Left colon (tissue), 2 donors: ENCODE measurements at places on chromosomes 1 and 21.

DNA sequence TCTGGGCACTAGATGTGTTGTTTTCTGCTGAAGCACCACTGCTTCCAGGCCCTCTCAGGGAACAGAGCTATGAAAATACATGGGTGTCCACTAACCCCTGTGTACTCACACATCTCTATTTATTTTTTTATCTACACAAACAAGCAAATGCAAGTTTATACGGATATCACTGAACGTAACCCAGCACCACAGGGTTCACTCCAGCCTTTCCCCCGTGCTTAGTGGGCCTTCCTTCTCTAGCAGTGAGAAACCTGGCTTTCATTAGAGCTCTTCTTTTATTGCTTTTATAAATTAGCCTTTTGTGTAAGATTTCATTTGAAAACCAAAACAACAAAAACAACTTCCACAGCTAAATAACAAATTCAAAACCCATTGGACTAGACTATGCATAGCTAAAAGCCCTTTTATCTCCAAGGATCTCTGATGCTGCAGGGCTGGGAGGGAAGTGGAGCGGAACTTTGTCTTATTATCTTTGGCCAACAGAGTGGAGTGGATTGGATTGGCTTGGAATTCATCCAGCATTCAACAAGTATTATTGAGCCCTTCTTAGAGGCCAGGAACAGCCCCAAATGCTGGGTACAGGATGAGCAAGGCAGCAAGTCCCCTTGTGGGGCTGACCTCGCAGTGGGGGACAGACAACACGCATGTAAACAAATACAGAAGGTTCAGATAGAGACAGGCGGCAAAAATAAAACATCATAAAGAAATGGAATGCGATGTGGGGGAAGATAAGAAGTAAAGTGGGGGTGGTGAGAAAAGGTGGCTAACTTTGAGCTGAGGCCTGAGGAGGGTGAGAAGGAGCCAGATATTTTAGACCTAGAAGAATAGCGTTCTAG is 371.8 kb upstream of the POU3F1 start:
- DNase-seq, result no peak

DNA sequence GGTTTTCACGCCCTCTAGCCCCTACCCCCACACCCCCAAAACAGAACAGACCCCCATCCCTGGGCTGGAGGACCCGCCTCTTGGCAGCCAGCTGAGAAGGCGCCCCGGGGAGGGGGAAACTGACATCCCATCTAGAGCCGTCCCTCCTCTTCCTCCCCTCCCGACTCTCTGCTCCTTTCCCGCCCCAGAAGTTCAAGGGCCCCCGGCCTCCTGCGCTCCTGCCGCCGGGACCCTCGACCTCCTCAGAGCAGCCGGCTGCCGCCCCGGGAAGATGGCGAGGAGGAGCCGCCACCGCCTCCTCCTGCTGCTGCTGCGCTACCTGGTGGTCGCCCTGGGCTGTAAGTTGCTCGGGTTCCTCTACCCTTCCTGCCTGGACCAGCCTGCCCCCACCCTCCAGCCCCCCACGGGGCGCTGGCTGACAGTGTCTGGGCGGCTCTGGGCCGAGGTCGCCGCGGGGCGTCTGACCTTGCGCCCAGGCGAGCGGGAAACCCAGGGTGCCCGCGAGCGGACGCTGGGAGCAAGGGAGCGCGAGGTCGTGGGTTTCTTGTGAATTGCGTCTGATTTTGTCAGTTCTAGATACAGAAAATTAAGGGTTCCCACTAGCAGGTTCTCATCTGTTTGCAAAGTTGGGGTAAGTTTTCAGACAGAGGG is 618 bp downstream of the JAM2 start:
- peak; percentile 27 for DNase-seq

- DNase-seq, result no peak
Measured at GRCh38 chr1:33030575-33030974, 6.1 kb downstream of the AK2 start.

GRCh38 chr1:110672753-110673108 is 2.0 kb downstream of the KCNA3 start:
- DNase-seq, result no peak

DNA sequence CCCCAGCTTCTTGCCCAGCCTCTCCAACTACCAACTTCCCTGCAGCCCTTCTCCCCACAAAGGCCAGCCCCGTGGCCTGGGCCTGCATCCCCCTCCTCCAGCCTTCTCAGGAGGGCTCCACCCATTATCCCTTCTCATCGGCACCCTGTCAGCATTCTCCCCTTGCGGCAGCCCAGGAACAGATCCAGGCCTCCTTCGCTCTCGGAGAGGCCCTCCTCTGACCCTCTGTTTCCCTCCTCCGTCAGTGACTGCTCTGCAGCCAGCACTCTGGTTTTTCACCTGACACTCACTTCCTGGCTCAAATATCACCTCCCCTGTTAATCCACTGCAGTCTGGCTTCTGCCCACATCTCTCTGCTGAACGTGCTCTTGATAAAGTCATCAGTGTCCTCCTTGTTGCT is 17.5 kb downstream of the ADGRB2 start:
- DNase-seq, result no peak

- no peak for DNase-seq
Measured at GRCh38 chr1:203693721-203694120, 67.1 kb downstream of the ATP2B4 start.

DNA sequence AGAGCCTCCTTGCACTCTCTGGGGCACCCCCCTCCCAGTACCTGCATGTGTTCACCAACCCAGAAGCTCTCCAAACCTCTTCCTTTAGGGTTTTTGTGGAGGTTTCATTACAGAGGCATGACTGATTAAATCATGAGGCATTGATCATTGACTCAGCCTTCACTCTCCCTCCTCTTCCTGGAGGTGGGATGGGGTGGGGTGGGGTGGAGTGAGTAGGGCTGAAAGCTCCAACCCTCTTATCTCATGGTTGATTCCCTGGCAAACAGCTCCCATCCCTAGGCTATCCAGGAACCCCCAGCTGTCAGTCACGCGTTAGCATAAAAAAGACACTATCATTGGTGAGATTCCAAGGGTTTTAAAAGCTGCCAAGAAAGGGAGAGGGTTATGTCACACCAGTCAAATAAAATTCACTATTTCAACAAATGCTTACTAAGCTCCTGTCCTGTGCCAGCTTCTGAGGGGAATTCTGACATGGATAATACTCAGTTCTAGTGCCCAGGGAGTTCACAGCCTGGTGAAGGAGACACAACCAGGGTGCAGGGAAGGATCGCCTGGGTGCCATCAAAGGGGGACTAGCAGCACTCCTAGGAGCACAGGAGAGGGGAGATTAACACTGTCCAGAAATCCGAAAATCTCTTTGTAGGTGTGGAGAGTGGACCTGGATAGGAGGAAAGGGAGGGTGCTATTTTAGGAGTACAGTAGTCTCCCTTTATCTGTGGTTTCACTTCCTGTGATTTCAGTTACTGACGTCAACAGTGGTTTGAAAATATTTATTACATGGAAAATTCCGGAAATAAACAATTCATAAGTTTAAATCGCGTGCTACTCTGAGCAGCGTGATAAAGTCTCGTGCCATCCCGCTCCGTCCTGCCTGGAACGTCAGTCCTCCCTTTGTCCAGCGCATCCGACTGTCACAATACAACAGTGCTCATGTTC is 6.8 kb upstream of the IL24 start:
- DNase-seq, result peak; percentile 35

DNA sequence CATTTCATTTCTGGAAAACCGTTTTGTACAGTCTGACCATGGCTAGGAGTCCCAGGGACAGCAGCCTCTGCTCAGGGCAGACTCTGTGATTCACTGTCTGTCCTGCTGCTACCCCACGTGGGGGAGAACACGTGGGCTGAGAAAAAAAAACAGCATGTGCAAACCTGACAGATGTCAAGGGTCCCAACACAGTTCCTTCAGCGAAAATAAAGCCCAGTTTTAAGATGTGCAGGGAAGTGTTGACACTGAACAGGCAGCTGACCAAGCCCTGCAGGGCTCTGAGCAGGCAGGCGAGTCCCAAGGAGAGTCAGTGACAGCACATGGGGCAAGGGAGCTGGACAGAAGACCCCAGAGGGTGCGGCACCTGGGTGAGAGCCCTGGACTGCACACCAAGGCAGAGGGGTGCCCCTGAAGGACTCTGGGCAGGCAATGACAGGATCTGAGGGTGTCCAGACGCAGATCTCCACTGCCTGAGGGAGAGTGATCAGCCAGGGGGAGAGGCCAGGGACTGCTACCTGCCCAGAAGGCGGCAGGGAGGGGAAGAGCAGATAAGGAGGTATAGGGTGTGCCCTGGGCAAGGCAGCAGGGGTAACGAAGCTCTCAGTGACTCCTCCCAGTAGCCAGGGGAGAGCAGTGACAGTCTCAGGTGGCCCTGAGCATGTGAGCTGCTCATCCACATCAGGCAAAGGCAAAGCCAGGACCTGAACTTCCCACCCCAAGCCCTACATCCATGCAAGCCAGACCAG is 5.1 kb upstream of the SPATC1L start:
- DNase-seq, result no peak

DNA sequence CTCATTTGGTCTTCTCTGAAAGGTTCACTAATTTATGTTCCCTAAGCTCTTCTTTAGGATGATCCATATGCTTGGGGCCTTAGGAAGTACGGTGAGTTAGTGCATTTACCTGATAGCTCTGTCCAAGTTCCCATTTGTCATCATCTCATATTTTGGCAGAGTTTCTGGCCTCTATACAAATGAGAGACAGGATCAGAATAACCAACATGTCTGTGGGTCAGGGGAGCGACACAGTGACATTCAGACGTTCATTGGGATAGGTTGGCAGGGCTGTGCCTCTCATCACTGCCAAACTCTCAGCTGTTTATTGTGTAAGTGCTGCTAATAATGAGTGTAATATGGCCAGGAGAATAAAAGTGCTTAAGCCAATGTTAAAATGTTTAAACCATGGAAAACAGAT is 561.1 kb upstream of the ZRANB2 start:
- DNase-seq, result no peak

DNA sequence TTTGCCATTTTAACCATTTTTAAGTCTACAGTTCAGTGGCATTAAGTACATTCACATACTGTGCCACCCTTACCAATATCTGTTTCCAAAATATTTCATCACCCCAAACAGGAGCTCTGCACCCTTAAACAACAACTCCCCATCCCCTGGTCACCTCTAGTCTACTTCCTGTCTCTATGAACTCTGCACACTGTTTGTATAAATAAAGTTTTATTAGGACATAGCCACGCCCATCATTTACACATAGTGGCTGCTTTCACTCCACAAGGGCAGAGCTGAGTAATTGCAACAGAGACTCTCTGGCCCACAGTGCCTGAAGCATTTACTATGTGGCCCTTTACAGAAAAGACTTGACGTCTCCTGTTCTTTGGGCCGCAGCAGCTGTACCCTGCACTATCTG is 30.1 kb downstream of the KCNAB2 start:
- no peak for DNase-seq

DNA sequence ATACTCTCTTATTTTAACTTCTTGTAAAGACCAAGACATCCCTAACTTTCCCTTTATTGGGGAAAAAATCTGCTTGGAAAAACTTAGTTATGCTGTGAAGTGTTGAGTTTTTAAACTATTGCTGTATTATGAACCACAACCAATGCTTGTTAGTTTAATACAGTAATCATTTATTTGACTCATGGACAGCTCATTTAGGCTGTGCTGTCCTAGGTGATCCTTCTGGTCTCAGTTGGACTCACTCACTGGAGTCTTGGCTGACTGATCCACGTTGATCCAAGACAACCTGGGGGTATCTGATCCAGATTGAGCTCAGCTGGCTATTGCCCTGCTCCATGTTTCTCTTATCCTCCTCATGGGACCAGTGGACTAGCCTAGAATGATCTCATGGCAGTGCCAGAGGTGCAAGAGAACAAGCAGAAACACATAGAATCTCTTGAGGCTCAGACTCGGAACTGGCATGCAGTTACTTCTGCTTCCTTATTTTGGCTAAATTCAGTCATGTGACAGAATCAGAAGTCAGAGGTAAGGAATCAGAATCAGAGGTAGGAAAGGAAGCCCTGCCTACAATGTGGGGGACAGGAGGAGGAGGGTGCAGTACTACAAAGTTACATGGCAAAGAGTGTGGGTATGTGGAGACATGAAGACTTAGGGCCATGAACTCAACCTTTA is 156.5 kb downstream of the FGGY start:
- no peak for DNase-seq

DNA sequence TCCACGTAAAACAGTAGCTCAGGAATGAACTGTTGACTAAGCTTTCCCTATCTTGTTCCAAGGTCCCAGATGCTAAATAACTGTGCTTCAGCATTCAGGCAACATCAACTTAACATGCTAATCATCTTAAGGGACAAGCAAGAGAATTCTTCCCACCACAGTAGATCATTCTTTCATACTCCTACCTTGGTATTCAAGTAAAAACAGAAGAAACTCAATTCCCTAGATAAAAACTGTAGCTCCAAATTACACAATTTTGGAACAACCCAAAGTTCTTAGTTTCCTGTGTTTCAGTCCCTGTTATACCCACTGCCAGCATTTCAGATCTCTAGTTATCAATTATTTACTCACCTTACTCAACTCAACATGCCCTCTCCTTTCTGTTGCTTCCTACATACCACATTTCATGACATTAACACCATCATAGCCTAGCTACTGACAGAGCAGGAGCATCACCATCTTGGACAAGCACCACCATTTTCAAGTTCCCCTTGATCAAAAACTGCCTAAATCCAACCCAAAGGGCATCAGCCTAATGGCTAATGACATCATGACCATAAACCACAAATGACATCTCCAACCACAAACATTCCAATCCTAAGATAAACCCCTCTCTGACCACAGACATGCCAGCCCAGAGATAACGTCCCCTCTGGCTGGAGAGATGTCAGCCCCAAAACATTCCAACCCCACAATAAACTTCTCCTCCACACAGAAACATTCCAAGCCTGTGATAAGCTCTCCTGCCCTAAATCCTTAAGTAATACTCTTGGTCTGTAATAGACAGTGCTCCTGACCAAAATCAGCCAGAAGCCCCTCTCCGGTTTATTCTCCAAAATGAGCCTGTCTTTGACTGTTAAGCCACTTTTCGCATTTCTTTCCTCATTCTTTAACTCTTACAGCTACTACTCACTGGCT is 191.2 kb downstream of the RERE start:
- no peak for DNase-seq

- no peak for DNase-seq
Measured at GRCh38 chr1:93593854-93594602, 87.6 kb downstream of the BCAR3 start.
